ENCODE measurements at places on chromosomes 11 and 22.

DNA sequence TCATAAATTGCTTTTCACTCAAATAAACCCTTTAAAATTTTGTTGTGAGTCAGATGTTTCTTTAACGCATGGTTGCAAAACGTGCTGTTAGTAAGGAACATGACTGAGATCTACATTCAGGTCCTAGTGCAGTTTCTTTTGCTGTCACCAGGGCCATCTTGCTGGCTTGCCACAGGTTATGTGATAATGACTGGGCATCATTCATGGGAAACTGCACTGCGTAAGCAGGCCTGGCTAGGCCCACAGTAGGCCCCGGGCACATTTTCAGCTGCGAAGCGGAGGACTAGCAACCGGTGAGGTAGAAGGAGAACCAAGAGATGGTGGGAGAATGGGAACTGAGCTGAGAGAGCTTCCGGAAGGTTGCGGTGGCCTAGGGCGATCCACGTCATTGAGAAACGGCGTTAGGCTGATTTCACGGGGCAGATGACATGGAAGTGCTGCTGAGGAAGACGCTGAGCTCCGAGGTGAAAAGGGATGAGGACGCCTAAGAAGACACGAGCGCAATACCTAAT lies 3.2 kb upstream of the KLHDC7B start:
- DNase-seq, result no peak

- no peak for DNase-seq
Measured at GRCh38 chr22:21714786-21715185, 20.8 kb downstream of the YPEL1 start.

GRCh38 chr11:44781655-44782054 lies 54.9 kb downstream of the TSPAN18 start:
- DNase-seq, result no peak

DNA sequence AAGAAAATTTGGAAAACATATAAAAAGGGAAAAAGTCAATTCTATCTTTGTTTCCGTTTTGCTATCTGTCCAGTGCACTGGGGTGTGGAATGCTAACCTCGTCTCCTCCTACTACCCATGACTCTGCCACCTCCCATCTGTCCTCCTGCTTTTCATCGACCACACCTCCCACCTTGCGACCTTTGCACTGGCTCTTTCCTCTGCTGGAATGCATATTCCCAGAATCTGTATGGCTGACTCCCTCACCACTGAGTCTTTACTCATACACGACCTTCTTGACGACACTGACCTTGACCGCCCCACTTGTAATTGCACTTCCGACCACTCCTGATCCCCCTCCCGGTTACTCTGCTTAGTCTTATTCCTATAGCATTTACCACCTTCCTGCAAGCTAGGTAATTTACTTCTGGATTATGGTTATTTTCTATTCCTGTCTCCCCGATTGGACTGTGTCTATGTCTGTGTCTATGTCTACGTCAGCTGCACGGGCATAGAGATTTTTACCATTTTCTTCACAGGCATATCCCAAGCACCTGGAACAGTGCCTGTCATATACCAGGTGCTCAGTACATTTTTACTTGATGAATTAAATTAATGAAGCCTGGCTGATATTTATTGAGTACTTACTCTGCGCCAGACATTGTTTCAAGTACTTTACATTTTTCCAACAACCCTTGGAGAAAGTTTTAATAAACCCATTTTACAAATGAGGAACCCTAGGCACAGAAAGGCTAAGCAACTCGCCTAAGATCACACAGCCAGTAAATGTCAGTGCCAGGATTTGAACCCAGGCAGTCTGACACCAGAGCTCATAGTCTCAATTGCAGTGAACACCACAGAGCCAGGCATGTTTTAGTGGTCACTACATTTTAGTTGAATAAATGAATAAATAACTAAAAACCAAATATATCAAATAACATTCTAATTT lies 89.3 kb upstream of the SLC22A12 start:
- DNase-seq, result no peak

- DNase-seq, result no peak
Measured at GRCh38 chr11:65965986-65966762, 4.6 kb downstream of the SART1 start.

DNA sequence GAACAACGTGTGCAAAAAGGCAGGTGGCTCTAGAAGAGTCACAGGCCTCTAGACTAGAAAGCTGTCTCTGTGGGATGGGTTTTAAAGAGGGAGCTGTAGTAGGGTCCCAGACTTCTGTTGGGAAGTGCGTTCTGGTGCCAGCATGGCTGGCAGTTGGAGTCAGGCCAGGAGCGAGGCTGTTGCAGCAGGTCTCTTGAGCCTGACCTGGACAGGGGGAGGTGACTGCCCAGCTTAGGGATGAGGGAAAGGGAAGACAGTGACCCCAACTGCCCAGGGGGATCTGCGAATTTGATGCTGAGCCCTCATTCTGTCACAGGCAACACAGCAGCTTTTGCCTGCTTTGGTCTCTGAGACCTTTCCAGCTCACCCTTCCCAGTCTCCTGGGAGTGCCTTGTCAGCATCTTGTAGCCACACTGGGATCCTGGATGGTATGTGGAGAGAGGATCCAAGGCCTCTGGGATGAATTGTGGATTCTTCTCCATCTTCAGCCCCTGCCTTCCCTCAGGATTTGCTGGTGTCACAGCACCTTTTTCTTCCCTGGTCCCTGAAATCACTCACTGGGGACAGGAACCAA lies 3.4 kb downstream of the TSKU start:
- no peak for DNase-seq

DNA sequence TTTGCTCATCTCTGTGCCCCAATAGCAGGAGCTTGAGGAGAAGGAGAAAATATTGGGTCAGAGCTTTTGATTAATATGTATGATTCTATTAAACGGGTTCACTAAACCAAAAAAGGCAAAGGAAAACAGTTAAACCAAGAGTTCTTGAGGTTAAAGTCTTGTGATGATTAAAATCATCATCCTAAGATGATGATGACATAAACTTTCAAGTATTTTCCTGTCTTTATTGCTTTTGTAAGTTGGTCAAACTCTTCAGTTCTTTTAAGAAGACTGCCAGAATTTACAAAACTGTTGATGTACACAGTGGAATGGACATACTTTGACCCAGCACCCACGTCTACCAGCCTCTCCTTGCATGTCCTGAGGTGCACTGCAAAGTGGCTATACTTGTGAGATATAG lies 41.0 kb downstream of the FDX1 start:
- DNase-seq, result no peak

DNA sequence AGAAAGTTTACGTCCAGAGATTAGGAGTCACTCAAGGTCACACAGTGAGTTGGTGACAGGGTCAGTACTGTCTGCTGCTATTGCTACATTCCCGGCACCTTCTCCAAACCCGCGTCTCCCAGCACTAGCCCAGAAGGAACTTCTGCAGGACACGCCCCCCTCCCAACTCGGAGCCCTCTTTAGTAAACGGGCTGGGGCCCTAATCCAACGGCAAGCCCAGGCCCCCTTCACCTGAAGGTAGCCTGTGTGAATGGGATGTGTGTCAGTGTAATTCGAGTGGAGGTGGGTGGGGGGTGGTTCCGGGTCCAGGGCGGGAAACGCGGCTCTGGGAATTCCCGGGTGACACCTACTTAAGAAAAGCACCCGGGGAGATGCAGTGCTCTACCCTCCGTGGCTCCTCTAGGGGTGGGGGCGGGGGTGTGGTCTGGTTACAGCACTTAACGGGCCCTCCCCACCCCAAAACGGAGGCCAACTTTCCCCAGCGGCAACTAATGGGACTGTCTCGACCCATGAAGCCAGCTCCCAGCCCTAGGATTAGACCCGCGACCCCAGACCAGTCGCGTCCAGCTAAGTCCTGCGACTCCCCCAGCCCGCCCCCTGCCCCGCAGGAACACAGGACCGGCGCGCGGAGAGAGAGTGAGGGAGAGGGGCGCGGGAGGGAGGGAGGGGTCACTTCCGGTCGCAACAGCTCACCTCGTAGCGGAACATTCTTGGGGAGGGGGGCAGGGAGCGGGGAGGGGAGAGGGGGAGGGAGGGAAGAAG lies 468 bp downstream of the PATL1 start:
- DNase-seq, result peak; percentile 16

DNA sequence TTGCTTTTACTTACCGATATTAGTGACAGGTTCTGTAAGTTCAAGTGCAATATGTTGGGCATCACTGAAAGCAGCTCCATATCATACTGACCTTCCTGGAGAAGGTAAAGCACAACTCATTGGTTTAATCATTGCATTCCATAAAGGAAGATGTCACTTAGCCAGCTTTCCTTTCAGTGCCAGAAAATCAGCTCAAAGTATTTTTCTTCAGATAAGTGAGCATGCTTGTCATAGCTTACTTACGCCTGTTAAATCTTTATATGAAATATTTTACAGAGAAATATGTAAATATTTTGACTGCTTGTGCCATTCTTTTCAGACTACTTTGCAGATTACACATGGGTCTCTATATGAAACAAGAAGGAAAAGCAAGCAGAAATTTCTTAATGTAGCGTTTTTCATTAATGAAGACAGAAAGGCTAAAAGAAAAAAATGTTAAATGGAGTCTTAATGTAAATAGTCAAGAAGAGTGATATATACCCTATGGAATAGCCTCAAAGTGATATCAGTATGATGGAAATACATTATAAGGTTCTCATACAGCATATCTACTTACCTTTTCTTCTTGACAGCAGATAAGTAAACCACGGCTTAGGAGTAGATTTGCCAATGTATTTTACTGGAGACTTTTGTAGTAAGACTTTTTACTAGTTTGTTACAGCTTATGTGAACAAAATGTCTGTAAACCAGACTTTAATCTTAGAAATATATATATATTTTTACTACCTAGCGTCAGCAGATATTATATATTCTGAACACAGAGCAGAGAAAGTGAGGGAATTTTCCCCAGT lies 649.7 kb downstream of the METTL15 start:
- DNase-seq, result no peak
